ENCODE measurements at places on chromosomes 6 and 20. TPM values are rescaled to one million over a fixed set of nuclear protein-coding genes. Genes with fewer than 3 reads are reported as not detected.

DNA sequence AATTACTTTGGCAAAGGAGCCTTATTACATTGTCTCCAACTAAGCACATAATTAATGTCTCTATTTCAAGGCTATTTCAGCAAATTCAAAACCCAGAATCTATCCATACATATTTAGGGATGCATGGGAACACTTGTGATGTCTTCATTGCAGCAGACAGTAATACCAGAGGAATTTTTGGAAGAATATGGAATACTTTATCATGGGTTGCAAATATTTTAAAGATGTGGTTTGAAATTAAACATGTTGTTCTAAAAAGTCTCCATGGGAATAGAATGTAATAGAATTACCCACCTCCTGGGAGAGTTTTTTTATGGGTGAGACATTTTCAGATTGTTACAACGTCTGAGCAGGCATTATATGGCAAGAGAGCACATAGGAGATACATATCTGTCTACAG lies 170.8 kb downstream of the KCNQ5 start:
- no peak for DNase-seq

GRCh38 chr6:3849681-3850450 lies 693 bp downstream of the FAM50B start:
- peak; percentile 68 for DNase-seq

DNA sequence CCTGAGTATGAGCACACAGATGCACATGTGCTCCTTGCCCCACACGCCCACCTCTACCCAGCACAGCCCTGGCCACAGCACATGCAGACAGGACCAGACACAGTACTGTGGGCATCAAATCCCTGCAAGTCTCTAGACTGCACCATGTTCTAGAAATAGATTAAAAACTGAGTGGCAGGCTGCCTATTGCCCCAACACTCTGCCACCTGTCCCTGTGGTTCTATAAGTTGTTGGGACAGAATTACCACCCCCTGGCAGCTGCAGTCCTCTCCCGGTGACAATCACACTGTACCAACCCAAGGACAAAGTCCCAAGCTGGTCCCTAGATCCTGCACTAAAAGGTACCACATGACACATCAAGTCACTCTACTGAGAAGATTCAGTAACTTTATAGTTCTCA lies 70.2 kb downstream of the B3GAT2 start:
- DNase-seq, result peak; percentile 5

- peak; percentile 3 for DNase-seq
Measured at GRCh38 chr6:101393251-101393828, at the start of gene GRIK2. Gene GRIK2, plus strand, starts transcription at chr6:101393708.

DNA sequence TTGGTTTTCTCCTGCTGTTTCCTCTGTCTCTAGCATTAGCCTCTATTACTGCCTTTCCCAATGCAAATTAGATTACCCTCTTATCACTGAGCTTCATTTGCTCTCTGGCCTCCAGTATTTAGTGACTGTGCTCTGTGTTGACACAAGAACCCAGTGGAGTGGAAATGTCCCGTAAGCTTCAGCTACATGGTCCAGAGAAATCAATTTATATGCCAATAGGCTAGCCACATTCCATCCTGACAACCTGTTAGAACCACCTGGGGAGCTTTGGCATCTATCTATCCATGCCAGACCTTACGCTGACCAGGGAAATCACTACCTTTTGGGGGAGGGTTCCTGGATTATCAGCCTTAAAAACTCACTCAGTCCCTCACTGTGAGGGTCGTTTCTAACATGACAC lies 459.6 kb downstream of the UTRN start:
- no peak for DNase-seq

GRCh38 chr20:39211060-39211748 lies 249.1 kb downstream of the DHX35 start:
- DNase-seq, result no peak

DNA sequence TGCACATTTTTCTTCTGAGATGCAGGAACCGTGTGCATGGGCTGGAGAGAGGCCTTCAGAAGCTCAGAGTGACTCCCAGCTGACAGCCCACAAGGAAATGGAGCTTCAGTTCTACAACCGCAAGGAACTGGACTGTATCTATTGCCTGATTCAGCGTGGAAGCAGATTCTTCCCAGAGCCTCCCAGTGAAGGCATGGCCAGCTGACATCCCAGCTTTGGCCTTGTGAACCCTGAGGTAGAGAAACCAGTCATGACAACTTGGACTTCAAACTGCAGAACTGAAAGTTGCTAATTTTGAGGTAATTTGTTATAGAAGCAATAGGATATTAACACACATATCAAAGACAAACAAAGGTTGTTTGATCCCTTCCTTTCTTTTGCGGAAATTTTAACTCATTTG lies 94.3 kb upstream of the NOX3 start:
- no peak for DNase-seq

DNA sequence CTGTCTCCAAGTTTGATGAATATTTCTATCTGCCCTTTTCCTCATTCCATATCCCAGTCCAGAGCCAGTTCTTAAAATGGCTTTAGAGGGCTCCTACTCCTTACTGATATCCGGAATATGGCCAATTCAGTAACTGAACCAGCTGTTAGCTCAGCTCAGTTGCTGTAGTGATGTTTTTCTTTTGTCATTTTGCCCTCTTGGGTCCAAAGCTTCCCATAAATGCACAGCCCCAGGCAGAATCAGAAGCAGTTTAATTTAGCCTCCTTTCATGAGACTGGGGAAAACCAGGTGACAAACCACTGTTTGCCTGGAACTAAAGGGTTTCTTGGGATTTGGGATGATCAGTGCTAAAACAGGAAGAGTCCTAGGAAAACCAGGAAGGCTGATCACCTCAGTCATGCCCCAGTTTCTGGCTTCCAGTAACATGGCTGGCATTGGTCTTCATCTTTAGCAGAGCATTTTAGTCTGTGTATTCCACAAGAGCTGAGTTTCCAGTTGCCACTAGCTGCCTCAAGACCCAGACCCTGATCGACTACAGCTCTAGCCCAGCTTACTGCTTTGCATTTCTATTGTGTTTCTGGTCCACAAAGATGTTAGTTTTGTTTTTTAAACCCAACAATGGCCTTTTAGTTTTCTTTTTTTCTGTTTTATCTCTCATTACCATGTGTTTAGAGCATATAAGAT lies 40.6 kb upstream of the REV3L start:
- DNase-seq, result no peak

GRCh38 chr6:106476331-106477105 lies 116.0 kb downstream of the CRYBG1 start:
- DNase-seq, result peak; percentile 65

PI16 gene
- polyA plus RNA-seq, result 37.4 TPM

IPCEF1 gene
- polyA plus RNA-seq, result 0.91 TPM

DNA sequence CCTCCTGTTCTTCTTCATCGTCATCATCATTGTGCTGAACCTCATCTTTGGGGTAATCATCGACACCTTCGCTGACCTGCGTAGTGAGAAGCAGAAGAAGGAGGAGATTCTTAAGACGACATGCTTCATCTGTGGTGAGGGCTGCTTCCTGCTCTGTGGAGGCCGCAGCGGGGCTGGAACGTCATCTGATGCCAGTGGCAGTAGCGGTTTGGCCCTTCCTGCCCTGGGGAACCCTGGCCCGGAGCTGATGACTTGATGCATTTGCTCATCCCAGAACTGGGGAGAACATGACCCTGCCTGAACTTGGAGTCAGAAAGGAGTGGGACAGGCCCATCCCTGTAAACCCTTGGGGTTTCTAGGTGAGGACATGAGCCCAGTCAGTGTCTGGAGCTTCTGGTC lies 18.7 kb downstream of the UQCC2 start:
- peak; percentile 32 for DNase-seq

DNA sequence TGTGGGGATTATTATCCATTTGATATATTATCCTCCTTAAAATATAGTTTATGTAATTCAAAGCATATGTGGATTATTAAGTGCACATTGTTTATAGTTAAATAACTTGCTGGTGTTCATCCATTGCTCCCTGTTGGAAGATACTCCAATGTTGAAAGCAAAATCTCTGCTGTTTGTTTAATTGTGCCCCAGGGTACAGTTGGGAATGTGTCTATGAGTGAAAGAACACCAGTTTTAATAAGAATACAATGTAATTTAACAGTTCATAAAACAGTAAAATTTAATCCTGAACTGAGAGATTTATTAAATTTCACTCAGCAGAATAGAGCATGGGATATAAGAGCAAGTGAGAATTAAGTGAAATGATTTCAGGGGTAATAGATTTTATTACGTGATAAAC lies 364.9 kb downstream of the GRIK2 start:
- peak; percentile 23 for DNase-seq

DNA sequence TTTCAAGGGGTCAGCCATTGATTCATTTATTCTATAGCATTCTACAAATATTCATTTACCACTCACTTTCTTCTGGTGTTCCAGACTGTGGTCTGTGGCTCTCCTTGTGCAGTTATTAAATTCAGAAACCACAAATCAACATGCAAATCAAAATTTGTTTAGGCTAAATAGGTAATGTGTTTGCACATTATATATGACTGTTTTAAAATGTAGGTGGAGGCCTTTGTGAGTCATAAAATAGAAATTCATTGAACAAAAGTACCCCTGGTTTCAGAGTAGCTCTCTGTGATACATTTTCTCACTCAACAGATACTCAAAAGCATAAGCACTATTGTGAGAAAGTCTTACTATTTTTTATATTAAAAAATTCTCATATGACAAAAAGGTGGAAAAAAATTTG lies 385.5 kb upstream of the TSHZ2 start:
- no peak for DNase-seq

FAM8A1 gene
- 28.5 TPM for polyA plus RNA-seq

DNA sequence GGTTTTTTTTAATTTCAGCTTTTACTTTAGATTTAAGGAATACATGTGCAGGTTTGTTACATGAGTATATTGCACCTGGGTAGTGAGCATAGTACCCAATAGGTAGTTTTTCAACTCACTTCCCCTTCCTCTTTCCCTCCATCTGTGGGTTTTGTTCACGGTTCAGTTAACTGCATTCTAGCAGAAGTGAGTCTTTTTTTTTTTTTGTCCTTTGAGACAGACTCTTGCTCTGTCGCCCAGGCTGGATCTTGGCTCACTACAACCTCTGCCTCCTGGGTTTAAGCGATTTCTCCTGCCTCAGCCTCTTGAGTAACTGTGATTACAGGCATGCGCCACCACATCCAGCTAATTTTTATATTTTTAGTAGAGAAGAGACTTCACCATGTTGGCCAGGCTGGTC lies 8.7 kb downstream of the UBR2 start:
- no peak for DNase-seq

DNA sequence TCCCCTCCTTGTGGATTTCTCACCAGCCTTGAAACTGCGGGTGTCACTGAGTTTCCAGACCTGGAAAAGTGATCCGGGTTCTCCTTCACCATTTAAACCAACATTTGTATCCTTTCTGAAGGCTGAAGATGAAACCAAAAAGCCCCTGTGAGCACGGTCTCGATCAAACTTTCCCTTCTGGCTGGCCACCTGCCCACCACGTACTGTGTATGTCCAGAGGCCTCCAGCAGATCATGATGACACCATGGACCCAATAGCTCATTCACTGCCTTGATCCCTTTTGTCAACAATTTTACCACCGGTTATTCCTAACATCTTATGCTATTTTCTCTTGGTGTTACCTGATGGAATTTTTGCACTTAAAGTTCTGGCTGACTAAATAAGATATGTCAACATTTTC lies 15.6 kb downstream of the ULBP1 start:
- no peak for DNase-seq

DNA sequence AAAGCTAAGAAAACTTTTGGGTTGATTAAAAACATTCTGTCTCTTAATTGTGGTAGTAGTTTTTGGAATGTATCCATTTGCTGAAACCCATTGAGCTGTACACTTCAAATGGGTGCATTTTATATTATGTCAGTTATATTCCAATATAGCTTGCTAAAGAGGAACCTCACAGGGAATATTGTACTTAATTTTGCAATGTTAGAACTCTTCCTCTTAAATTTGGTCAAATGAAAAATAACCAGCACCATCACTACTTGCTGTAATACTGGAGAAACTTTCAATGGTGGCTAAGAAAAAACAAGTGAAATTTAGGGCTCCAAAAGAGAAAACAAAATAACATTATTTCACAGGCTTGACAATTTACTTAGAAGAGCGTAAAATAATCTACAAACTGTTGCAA lies 651.5 kb downstream of the MAFB start:
- DNase-seq, result no peak

C4A gene
- polyA plus RNA-seq, result 21.3 TPM

ZNF133 gene
- polyA plus RNA-seq, result 18.6 TPM

- DNase-seq, result no peak
Measured at GRCh38 chr6:157150076-157150475, 173.2 kb downstream of the TMEM242 start.

DNA sequence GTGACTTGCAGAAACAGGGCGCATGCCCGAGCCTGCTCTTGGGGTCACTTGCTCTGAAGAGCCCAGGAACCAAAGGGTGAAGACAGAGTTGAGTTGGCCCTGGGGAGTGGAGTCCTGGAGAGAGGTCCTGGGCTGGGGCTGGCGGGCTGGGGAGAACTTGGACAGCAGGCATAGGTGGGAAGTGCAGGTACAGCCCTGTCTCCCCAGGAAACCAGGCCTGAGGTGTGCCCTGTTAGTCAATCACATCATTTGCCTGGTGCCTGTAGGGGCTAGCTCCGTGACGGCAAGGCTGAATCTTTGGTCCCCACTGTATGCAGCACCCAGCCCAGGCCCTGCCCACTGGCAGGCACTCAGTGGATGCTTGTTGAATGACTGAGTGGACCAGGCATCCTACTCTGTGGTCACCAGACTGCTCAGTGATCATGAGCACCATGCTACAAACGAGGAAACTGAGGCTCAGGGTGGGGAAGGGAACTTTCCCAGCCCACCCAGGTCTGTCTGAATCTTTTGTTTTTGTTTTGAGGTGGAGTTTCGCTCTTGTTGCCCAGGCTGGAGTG lies 15.6 kb upstream of the NOL4L start:
- no peak for DNase-seq

ALDH8A1 gene
- 3.1 TPM for polyA plus RNA-seq

DNA sequence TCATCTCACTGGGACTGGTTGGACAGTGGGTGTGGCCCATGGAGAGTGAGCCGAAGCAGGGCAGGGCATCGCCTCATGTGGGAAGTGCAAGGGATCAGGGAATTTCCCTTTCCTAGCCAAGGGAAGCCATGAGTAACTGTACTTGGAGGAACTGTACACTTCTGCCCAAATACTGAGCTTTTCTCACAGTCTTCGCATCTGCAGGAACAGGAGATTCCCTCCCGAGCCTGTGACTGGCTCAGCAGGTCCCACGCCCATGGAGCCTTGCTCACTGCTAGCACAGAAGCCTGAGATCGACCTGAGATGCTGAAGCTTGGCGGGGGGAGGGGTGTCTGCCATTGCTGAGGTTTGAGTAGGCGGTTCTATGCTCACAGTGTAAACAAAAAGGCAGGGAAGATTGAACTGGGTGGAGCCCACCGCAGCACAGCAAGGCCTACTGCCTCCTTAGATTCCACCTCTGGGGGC lies 10.4 kb upstream of the CALHM5 start:
- no peak for DNase-seq
